ENCODE measurements at places on chromosomes 2 and 18.
A peak's percentile ranks its signal among the peaks of the same experiment; 100 is the strongest.

DNA sequence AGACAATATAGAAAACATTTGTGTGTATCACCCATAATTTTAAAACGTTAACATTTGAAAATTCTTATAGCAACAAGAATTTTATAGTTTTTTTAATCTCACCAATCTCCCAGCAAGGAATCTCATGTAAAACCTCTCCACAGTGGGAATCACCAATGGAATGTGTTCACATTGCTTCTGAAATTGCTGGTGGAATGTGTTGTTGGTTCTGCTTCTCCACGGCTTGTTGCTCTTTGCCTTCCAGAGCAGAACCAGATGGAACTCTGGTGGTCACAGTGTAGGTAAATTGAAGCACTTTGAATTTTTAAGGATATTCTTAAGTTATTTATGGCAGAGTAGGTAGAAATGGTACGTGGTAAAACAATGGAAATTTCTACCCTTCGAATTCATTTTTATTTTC is 35.1 kb downstream of the DCAF17 start:
- no peak for DNase-seq

- peak; percentile 71 for DNase-seq
These were observed 151.3 kb upstream of the NCK2 start for GRCh38 chr2:105593221-105593967.

GRCh38 chr18:61551586-61551985 is 218.4 kb downstream of the CDH20 start:
- peak; percentile 87 for DNase-seq

GRCh38 chr2:37284381-37284780 is 40.3 kb downstream of the PRKD3 start:
- DNase-seq = no peak

DNA sequence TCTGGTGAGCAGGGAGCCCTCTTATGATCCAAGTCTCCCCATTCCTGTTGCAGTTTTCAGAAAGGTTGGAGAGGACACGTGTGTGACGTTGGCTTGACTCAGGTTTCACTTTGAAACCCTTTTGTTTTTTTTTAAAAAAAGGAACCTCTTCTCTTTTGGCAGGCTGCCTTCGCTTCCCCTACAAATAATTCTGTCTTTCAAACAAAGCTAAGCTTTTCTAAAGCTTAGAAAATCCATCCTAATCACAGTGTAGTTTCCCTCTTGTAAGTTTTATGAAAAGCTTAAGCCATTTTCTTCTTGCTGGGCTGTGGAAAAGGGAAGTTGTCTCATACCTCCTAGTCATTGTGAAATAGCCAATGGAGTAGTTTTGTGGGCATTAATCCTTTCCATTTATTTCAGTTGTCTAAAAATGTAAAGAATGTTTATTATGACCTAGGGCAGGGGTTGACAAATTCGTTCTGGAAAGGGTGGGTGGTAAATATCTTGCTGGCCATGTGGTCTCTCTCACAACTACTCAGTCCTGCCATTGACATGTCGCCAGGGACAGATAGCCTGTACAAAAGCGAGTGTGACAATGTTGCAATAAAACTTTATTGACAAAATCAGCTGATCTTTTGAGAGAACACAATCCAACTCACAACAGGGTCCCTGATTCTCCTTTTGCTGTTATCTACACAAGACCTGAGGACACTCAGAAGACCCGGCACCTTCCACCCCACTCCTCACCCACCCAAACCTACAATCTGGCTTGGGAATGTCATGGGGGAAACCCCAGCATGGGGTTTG is 878.8 kb downstream of the RNF144A start:
- DNase-seq = peak; percentile 44

- peak; percentile 87 for DNase-seq
These were observed 32.7 kb downstream of the SIX3 start for GRCh38 chr2:44974064-44974715.

- DNase-seq = no peak
These were observed 1134.7 kb upstream of the CDH2 start for GRCh38 chr18:29311580-29311979.

GRCh38 chr2:173280853-173281252 is 73.8 kb upstream of the CDCA7 start:
- no peak for DNase-seq

DNA sequence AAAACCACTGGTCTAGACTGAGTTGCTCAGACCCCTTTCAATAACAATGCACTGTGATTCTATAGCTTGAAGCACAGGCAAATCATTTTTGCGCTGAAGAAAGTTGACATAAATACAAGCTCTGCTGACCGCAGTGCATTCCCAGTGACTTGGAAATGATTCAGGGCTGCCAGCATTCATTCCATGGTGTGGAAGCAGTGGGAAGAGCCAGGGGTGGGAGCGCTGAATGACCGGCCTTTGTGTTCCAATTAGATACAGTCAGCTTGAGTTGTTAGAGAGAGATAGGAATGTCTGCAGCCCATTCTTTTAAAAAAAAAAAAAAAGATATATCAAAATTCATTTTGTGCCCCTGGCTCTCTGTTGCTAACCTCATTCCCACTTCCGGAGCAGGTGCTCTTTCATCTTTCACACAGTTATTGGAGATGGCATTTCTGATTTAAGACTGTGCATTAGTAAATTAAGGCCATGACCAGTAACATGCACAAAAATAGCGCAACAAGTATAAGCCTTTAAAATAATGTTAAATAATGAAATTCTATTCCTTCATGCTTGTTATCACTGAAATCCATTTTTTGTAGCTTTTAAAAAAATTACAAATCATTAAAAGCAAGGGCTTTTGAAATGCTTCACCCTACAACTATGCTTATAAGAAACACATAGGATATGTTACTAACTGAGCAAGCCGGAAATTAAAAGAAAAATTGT is 59.4 kb upstream of the CTLA4 start:
- DNase-seq = peak; percentile 34

DNA sequence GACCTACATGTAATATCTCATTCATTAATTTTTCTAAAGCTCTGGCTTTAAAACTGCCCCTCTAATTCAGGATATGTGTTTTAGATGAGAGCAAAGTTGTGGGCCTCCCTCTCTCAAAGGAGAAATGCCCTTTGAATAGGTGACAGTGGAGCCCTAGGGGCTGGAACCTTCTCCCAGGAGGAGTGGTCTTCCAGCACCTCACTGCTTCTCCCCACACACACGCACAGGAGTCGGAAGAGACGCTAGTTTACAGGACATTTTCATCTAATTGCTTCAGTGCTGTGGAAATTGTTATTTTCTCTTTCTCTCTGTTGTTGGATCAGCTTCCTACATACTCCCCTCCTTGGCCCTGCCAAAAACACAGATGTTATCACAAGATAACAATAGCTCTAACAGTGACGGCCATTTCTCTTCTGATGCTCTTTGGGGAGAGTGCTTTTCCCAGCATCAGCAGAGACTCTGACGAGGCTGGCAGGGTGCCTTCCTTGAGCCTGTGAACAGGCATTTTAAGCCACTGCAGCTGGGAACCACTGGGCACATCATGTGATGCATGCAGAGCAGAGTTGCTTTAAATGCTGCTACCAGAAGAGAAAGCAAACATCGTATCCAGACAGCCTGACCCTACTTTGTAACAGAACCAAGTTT is 209.4 kb upstream of the SP5 start:
- DNase-seq = no peak

- peak; percentile 100 for DNase-seq
These were observed 1.1 kb upstream of the TET3 start for GRCh38 chr2:73983322-73984202.

DNA sequence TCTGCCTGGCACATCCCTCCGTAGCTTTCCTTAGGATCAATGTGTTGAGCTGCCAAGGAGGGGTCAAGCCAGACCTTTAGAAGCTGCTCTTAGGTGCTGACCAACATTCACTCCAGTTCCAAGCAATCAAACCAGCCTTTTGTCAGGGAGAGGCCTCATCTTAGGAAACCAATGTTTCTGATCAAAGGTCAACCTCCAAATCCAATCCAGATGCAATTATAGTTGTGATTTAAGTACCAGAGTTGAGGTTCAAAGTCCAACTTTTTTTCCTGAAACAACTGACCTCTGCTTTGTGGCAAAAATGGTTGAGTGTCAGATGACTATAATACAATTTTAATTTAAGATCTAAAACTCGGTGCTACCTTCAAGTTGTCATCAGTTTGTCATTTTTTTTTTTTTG is 303.4 kb downstream of the ALK start:
- no peak for DNase-seq

- no peak for DNase-seq
These were observed 9.2 kb upstream of the ERMN start for GRCh38 chr2:157334797-157335196.

- no peak for DNase-seq
These were observed 109.8 kb downstream of the BABAM2 start for GRCh38 chr2:28000287-28000686.

DNA sequence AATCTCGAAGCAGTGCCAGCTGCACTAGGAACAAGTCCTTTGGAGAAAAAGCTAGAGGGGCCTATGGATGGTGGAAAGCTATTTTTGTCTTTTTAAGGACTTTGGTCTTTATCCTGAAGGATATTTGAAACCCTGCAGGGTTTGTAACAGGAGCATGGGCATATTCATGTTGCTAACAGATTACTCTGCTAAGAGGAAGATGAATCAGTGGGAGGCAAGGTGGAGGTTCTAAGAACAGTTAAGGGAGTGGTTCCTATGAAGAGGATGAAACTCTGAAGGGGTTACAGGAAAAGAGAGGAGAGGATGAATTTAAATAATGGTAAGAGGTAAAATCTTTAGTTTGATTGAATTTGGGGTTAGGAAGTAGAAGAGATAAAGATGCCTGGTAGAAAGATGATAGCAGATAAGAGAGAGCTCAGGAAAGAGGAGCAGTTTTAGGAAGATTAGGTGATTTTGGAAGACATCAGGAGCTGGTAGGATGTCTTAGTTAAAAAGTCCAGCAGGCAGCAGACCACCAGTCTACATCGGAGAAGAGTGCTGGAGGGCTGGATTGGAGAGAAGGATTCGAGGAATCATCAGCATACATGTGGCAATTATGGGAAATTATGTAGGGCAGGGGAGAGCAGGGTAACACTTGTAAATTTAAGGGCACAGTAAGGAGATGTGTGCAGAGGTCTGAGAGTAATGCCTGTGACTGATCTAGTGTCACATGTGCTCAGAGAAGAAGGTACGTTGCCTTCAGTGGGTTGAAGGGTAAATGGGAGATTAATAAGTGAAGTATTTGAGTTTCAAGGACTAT is 39.3 kb upstream of the C1GALT1C1L start:
- DNase-seq = peak; percentile 5

DNA sequence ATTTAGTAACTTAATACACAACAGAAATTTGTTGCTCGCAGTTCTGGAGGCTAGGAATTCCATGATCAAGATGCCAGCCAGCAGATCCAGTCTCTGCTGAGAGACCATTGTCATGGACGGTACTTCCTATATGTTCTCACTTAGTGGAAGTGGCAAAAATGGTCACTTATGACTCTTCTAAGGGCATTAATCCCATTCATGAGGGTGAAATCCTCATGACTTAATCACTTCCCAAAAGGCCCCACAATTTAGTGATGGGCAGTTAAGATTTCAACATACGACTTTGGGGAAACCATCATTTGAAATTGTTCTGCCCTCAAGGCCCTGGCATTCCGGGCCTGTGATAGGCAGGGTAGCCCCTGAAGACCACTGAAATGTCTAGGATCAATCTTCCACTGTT is 23.0 kb downstream of the BZW1 start:
- DNase-seq = no peak

DNA sequence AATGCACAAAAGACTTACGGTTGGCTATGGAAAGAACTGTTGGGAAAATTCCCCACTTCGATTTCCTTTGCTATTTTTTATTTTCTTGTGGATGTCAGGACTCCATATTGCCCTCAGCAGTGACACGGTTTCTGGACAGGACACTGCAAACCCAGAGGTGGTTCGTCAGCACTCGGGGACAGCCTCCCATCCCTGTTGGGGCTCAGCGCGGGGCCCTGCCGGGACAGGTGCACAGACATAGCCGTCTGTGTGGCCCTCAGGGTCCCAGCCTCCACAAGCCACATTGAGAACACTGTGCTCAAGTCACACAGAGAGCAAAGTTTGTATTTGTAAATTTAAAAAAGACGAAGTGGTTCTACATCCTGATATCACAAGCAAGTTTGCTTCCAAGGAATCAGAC is 38.7 kb downstream of the MYT1L start:
- no peak for DNase-seq

- peak; percentile 53 for DNase-seq
These were observed 62.4 kb downstream of the TANC1 start for GRCh38 chr2:159030674-159031380.

GRCh38 chr18:3648641-3649040 is 198.7 kb downstream of the TGIF1 start:
- DNase-seq = no peak

DNA sequence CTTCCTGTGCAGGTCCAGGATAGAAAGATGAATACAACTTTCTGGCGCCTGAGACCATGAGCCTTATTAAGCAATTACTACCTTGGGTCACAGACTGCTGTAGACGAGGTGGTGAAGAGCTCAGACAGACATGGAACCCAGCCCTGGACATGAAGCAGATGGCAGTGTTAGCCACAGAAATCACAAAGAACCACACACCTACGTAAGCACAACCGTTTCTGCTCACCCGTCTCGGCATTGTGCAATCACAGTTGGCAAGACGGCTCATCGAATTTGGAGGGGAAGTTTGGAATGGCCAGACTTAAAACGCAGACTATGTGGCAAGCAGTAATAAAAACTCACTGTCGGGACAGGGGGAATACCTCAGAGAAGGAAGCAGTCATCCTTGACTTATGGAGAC is 24.3 kb upstream of the ASPRV1 start:
- no peak for DNase-seq

DNA sequence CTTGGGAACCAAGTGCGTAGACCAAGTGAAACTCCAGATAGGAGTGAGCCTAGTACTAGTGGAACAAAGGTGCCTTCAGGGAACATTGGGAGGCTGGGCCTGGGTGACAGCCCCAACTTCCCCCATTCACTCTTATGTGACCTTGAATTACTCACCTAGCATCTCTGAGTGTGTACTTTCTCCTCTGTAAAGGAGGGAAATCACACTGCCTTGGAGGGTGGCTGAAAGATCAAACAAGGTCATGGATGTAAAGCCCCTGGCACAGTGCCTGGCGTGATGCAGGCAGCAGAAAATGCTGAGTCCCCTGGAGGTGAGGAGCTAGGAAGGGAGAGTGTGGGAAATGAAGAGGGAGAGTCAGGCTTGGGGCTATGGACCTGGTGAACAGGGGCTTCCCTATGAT is 45.9 kb downstream of the MARCO start:
- DNase-seq = no peak

DNA sequence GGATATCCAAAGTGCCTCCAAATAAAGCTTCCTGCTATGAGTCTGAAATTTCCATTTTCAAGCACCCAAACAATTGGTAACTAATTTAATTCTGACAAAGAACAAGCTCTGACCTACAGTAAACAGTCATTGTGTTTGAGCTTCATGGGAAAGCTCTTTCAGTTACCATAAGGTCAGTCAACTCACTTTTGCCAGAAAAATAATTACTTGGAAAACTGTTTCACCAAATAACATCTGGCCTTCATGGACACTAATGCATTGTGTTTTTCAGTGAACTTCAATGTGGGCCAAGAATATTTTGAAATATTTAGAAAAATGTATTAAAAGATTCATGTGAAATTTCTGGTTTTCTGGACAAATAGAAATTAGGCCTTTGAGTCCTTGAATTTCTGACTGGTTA is 369.9 kb downstream of the GALR1 start:
- no peak for DNase-seq

- DNase-seq = no peak
These were observed 362.9 kb downstream of the ZEB2 start for GRCh38 chr2:144156736-144157640.

GRCh38 chr2:144586476-144586875 is 66.6 kb upstream of the ZEB2 start:
- no peak for DNase-seq

- peak; percentile 87 for DNase-seq
These were observed 68.3 kb downstream of the TNS1 start for GRCh38 chr2:217934321-217935131.

GRCh38 chr18:56112013-56112749 is 524.2 kb upstream of the TCF4 start:
- peak; percentile 70 for DNase-seq

GRCh38 chr2:20571644-20572215 is 79.2 kb downstream of the HS1BP3 start:
- no peak for DNase-seq

Measured in epithelial cell of esophagus (primary cell).